Activated T-cell treated with anti-CD3 and anti-CD28 coated beads for 24 hours (primary cell): ENCODE measurements at places on chromosomes 5 and 9.

DNA sequence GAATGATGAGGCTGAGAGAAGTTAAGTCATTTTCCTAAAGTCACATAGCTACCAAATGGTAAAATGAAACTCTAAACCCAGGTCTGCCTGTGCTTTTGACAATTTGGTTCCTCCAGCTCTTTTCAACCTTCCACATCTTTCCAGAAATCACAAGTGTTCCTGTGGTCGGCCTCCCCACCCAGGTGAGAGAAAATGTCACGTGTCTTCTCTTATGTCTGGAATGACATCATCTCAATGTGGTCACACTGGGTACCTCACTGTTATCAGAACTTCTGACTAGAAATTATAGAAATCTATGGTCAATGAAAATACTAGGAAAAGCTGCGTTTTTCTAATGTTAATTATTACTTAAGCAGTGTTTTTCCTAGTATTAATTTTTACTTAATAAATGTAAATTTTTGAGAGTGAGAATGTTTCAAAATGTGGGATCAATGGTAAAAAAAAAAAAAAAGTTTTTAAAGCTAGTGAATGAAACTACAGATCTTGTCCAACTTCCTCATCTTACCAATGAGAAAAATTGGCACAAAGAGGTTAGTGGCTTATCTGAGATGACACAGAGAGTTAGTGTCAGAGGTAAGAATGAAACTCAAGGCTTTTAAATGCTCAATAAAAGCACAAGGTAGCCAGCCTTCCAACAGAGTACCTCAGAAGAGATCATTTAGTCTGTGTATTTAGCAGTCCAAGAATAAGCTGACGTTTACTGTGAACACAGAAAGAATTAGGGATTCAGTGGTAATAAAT lies 228.7 kb upstream of the NR4A3 start:
- DNase-seq, result no peak

DNA sequence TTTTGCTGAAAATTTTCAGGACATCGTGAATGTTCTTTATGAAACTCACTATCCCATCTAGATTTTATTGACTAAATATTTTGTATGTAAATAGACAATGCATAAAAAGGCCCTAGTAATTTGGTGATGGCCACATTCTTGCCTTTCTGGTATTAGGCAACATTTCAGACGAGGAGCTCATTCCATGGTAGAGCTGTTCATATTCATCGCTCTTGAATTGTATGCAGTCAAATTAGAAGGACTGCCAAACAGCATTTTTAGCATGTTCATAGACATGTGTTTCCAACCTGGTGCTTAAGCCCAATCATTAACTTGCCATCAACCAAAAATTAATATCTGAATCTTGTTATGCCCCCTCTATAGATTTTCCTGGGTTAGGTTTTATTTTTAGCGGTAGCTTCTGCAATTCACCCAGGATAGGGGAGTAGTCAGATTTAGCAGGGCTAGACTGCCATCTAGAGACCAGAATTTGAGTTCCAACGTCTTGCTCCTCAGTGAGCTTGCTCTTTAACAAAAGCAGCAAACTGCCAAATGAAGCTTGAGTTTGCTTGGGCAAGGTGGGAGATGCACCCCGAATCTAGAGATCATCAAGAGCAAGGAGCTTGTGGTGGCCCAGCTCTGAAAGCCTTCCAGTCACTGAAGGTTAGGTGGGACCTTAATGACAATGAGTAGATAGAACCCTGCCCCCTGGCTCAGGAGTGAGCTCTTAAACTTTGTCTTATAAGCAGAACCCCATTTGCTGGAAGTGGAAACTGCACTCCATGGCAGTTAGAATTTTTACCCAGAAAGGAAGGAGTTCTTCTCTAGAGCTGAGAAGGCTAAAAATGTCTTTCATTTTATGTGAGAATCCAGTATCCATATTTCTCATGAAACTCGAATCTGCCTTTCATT lies 456.2 kb downstream of the RASEF start:
- DNase-seq, result no peak

GRCh38 chr5:169923988-169924387 lies 56.3 kb downstream of the INSYN2B start:
- DNase-seq, result no peak

GRCh38 chr5:134547999-134548658 lies 22.7 kb downstream of the JADE2 start:
- DNase-seq, result no peak

- DNase-seq, result no peak
These were observed 18.3 kb downstream of the CCNJL start for GRCh38 chr5:160293901-160294561.

- no peak for DNase-seq
These were observed 37.4 kb downstream of the MTMR12 start for GRCh38 chr5:32275396-32275741.

- DNase-seq, result no peak
These were observed 63.4 kb downstream of the PSMB7 start for GRCh38 chr9:124351672-124352468.

- DNase-seq, result no peak
These were observed 4.2 kb downstream of the NIPBL start for GRCh38 chr5:36880761-36881160.

DNA sequence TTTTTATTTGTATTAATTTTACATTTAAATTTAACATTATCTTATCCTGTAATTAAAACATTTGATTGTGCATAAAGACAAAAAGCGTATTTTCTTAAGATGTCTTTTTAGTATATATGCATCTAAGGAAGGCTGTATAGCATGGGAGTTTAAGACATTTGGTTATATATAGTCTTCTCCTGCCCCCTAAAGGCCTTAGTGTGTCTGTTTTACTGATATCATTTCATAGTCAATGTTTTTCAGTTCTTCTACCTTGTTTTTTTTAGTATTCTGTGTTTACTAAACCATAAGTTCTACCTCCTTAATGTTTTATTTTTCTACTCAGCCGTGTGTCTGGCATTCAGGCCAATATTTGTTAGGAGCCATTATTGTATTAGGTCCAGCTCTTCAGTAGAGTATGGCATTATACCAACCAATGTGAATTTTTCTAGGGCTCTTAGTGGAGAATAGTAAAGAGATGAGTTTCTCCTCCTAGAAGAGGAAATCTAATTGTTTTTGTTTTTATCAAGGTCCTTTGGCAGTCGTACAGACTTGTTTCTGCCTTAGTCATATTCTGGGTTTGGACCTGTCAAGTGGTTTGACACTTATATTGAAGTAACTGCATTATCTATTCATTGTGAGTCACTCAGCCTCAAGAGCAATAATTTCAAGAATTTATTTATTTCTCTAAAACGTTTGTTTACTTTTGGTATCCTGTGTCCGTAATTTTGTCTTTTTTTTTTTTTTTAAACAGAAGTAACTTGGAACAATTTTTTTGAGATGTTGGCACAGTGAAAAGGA lies 74.8 kb downstream of the SLF1 start:
- DNase-seq, result no peak

- no peak for DNase-seq
These were observed 92.5 kb upstream of the CPEB4 start for GRCh38 chr5:173795601-173796000.

DNA sequence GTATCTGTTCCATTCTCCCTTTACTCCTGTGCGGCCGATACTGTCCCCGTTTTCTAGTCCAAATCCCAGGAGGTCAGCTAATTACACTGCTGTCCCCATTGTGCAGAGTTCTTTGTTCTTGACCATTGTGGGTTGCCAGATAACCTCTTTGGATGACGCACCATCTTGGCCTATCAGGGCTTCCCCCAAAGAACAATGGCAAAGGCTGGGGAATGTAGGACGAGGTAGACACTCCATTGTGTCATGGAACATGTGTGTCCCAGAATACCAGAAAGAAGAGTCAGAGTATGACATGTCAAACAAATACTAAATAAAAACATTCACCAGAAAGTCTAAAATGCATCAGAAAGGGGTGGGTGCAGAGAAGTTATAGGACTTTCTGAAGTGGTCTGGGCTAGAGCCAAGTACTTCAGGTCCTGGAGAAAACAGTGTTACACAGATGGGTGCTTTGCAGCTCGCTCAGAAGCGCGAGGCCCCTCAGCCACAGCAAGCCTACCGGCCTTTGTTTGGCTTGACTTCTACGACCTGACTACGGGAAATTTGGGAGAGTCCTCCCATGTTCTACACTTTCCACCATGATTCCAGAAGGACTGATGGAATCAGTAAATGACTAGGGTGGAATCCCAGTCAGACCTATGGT lies 83.2 kb upstream of the SSBP2 start:
- no peak for DNase-seq

DNA sequence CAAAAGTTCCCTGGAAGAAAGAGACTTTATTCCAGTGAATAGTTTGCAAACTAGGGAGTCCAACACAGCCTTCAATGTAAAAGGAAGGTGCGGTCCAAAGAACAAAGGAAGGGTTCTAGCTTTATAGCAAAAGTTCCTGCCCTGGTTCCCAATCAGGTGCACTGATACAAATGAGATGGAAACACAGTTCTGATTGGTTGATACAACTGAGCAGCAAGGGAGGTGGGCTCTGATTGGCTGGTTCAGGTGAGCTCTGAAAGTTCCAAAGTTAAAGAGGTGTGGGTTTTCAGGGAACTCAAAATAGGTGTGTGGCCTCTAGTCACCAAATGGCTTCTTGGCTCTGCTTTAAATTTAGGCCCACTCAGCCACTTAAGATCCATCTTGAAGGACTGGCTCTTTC lies 43.1 kb downstream of the P4HA2 start:
- no peak for DNase-seq

DNA sequence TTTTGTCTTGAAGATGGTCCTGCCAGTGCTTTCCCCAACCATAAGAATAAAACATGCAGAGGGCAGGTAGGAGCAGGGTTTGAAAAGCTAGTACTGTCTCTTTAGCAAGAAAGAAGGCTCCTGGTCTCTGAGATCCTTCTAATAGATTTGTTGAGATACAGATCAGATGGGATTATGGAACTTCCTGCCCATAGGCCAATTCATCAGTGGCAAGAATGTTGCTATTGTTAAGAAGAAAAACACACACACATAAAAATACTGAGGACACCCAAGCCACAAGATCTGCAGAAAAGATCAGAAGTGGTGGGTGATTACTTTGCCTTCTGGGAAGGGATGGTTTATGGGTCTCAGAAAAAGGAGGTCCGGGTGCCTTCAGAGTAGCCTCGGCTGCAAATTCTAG lies 59.8 kb downstream of the TNC start:
- DNase-seq, result no peak

GRCh38 chr9:83296123-83296522 lies 233.2 kb upstream of the RASEF start:
- no peak for DNase-seq

DNA sequence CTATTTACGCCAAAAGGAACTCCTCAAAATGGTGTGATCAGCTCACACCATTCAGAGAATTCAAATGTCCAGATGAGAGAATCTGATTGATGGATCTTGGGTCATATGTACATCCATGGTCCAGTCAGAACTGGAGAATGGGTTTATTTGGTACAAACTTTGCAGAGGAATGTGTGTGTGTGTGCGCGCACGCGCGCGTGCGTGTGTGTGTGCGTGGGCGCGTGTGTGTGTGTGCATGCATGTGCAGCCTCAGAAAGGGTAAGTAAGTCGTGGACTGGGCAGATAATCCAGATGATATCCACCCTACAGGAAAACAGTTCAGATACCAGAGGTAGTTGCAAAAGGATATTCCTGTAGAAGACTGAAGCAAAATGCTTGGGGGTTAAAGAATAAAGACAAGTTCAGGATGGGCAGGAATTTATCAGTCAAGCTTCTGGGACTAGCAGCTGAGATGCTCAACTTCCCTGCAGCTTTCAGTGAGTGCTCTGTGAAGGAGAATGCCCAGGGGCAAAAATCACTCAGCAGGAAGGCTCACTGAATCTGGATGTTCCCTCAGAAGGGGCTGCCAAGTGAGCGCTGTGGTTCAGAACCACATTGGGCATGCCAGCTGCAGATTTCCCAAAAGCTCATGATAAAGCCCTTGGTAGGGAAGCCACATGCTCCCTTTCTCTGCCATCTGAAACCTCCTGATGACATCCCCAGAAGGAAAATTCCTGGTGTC lies 440.5 kb upstream of the SGCD start:
- DNase-seq, result no peak

DNA sequence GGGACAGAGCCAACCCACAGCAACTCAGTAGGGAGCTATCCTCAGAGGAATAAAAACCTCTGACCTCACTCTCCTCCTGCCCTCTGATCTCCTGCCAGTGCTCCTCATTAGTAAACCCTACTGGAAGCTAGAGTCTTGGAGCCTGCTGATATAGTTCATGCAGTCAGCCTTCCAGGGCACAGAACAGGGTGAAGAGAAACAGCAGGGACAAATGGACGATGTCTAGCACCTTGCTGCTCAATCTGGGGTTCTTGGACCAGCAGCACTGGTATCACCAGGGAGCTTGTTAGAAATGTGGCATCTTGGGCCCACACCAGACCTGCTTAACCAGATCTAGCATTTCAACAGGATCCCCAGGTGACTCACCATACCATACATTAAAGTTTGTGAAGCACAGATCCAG lies 5.5 kb upstream of the GALNT12 start:
- DNase-seq, result no peak

DNA sequence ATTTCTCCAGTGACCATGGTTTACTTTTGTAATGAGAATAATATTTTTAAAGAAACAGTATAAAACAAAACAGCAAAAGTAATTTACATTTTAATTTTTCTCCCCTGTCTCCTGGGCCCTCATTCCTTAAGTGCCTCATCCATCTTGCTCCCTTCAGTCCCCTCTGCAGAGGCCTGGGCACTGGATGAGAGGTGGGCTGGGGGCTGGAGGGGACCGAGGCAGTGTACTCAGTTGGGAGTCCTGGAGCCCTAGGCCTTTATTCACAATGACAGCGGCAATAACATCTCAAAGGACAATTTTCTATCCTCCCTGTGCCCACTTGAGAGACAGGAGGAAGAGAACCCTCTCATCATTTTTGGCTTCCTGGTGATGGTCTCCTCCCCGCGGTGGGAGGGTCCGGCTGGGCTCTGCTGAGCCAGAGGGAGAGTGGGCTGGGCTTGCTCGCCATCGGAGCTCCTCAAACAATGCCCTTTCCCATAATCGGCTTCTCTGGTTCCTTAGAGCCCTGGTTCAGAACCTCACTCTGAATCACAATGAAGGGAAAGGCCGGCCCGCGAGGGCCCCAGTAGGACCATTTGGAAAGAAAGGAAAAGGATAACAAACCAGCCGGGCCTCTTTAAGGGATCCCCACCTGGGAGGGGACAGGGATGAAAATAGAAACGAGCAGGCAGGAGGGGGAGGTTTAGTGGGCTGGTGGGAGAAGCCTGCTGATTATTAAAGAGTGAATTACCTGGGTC lies 9.7 kb upstream of the SMIM32 start:
- DNase-seq, result no peak

- DNase-seq, result no peak
These were observed 31.6 kb downstream of the PRLR start for GRCh38 chr5:35198686-35199085.

- DNase-seq, result no peak
These were observed 5.2 kb downstream of the F2R start for GRCh38 chr5:76720988-76721569.
